Activated CD8-positive, alpha-beta T cell treated with anti-CD3 and anti-CD28 coated beads, Interleukin-2, amount 10 ng/mL, durations not matched to agents 7 days and 5 days (primary cell): ENCODE measurements at places on chromosomes 2 and 18. TPM values are rescaled to one million over a fixed set of nuclear protein-coding genes. Genes with fewer than 3 reads are reported as not detected.

DNA sequence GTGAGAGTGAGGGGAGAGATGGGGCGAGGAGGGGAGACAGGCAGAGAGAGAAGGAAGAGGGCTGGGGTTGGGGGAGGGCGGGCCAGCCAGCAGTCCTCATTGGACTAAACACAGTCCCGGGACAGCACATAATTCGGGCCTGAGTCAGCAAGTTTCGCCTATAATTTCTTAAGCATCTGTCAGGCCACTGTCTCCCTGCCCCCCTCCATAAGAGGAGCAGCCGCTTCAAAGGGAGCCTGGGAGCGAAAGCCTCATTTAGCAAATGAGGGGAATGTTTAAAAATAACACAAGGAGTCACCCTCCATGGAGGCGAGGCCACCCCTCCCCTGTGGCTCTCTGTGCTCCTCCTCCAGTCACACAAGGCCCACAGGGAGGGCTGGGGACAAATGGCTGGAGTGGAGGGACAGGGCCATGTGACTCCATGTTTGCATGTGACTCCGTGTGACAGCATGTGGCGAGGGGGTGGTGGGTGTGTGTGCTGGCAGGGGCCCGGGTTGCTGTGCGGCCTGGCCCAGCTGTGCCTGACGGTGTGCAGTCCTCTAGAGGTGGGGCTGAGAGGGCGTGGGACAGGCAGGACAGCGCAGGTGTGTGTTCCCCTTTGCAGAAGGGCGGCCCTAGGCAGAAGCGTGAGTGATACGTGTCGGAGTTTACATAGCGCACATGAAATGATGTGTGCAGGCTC lies 162.4 kb downstream of the CELF4 start:
- DNase-seq: no peak

- no peak for DNase-seq
Observed at GRCh38 chr2:10903861-10904210, 7.9 kb upstream of the KCNF1 start.

- no peak for DNase-seq
Observed at GRCh38 chr18:74488864-74489263, 7.3 kb upstream of the CNDP2 start.

DNA sequence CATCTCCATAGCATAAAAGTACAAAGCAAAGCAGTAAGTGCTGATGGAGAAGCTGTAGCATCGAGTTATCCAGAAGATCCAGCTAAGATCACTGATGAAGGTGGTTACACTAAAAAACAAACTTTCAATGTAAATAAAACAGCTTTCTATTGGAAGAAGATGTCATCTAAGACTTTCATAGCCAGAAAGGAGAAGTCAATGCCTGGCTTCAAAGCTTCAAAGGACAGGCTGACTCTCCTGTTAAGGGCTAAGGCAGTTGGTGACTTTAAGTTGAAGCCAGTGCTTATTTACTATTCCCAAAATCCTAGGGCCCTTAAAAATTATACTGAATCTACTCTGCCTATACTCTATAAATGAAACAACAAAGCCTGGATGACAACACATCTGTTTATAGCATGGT lies 44.0 kb downstream of the METTL8 start:
- DNase-seq: no peak

- DNase-seq: no peak
Observed at GRCh38 chr2:65813631-65814173, 381.3 kb upstream of the SPRED2 start.

DNA sequence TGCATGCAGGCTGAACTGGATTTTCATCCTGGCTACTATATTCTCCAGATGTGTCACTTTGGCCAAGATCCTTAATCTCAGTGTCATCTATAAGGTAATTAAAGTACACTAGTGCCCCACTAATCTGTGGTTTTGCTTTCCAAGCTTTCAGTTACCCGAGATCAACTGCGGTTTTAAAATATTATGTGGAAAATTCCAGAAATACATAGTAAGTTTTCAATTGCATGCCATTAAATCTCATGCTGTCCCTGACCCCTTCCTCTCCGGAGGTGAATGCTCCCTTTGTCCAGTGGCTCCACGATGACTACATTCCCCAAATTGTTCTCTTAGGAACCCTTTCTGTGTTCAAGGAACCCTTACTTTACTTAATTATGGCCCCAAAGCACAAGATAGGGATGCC lies 5.3 kb upstream of the TYMS start:
- no peak for DNase-seq

DNA sequence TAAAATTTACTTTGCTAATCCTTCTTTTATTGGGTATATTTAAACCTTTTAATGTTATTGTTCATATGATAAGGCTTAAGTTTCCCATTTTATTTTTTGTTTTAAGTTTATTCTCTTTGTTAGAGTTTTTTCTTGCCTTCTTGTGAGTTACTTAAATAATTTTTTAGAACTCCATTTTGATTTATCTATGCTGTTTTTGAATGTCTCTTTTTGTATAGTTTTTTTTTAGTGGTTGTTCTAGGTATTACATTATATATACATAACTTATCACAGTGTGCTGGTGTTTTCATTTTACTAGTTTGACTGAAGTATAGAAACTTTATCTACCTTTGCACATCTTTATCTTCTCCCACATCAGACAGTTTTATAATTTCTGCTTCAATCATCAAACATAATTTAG lies 49.4 kb upstream of the TGFA start:
- DNase-seq: no peak

DNA sequence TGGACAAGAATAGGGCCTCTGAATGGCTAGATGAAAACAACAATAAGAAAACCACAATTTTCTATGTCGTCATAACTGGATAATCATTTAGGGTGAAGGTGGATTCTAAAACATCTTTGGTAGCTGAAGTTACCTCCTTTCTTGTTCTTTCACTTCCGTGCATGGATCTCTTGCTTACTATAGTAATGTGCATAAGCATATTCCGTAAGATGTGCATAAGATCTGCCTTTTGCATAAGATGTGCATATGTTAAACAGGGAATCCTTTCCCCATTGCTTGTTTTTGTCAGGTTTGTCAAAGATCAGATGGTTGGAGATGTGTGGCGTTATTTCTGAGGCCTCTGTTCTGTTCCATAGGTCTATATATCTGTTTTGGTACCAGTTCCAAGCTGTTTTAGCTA lies 353.6 kb downstream of the MTX2 start:
- no peak for DNase-seq

DNA sequence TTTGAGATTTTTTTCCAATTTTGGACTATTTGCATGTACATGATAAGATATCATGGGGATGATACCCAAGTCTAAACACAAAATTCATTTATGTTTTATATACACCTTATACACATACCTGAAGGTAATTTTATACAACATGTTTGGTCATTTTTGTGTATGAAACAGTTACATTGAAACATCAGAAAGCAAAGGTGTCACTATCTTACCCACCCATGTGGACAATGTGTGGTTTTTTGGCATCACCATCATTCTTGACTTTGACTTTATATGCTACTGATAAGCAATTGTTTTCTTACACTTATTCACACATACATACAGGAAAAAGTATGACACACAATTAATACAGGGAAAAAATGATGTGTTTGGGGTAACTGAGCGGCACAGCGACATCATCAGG lies 51.0 kb upstream of the ACVR1 start:
- no peak for DNase-seq

DNA sequence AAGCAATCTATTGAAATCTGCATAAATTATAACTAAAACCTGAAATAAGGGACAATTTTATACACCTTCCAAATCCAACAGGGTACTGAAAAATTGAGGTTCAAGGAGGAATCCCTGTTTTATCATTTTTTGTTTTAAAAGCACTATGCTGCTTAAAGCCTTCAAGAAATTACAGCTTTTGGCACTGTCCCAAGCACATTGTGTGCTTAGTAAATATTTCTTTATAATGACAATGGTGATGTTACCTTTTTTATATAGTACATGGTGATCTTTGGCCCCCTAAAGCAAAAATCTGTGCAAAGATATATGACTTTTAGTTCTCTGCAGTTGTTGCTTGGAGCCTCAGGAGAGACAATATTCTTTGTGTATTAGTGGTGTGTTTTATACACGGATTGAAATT lies 71.6 kb upstream of the EFEMP1 start:
- DNase-seq: no peak

DNA sequence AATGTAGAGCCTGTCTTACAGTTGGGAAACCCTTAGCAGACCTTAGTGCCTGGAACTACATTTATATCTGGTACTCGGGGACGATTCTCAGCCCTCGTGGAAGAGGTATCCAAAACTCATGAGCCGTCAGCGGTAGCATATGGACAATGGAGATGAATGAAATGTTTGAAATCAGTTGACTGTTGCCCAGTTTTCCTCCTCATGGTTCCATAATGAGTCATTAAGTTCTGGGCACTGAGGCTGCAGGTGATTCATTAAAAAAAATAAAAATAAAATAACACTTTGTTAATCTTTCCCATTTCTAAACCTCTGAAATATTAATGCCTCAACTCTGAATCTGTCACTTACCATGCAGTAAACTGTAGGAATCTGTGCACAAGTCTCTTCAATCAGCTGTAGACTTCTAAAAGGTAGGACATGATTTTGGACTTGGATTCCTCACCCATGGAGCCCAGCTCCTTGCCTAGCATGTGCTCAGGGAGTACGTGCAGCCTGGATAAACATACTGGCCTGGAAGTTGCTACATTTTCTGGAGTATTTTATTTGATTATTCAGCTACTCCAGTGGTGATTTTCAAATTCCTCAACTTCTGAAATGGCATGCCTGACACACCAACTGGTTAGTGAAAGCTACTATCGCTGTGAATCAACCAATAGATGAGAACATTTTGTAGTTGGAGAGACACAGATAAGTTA lies 979.2 kb downstream of the CNTNAP5 start:
- DNase-seq: no peak

DNA sequence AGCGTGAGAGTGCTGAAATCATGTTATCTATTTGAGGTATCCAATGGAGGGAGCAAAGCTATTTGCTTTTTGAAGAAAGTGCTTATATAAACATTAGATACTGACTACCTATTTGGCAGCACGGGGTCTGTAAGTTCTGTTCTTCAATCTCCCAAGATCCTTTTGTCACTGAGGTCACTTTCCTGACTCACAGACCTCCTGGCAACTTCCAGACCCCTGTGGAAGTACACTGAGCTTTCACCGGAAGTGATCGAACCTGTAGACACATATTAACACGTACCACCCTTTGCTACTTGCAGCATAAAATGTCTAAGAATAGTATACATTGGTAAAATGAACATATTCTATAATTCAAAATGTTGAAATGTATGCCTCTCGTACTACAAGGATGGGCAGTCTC lies 452.6 kb upstream of the ST6GAL2 start:
- no peak for DNase-seq

- no peak for DNase-seq
Observed at GRCh38 chr18:24395049-24395795, 2.4 kb downstream of the OSBPL1A start.

DNA sequence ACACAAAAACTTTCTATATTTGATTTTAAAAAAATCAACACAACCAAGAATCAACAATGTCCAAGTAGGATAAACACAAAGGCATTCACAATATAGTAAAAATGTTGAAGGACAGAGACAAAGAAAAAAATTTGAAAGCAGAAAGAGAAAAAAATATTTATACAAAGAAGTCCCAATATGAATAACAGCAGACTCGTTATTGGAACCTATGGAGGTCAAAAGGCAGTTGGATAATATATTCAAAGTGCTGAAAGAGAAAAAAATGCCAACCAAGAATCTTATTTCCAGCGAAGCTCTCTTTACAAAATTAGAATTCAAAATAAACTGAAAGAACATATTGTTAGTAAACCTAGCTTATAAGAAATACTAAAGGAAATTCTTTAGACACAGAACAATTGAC lies 859.5 kb downstream of the LRP1B start:
- DNase-seq: no peak

DNA sequence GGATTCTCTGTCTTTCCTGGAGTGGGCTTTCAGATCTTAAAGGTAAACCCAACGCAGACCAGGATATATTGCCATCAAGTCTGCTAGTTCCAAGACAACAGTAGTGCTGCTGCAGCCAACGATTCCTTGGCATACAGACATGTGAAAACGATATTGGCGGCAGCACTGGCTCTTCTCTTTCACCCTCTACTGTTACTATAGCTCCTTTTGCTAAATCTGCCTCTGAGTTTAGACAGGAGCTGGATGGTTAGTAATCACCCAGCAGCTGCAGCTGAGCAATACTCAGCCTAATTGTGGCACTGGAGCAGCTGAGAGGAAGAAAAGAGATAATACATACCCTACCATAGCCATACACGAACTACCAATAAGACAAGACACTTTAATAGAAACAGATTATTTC lies 4.0 kb downstream of the YES1 start:
- no peak for DNase-seq

DNA sequence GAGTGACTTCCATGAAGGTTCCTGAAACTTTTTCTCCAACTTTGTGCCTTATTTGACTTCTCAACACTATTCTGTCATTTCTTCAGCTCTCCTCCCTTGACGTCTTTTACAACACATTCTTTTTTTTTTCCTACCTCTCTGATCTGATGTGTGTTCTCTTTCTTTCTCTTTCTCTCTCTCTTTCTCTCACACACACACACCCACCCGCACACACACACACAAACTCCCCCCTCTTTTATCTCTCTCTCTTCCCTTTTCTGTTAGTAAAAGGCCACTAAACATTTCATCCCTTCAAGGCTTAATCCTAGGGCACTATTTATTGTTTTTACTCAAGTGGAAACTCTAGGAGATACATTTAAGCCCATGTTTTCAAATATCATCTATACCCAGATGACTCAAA lies 107.8 kb upstream of the CNTNAP5 start:
- DNase-seq: no peak

DNA sequence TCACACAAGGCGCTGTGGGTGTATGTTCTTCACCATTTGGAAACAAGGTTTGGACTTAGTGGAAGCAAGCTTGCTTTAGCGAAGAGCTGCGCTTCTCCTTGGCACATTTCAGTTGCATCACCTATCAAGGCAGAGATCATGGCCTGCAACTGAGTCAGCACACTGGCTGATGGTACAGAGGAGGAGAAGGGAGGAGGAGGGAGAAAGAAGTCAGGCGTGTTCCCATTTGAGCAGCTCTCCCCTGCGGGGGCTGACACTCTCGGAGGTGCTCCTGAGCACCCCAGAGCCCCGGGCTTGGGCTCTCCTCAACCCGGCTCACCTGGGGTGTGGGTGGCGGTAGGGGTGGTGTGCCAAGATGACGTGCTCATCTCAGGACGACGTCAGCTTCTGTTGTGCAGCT lies 6.0 kb upstream of the SERPINB5 start:
- no peak for DNase-seq

GRCh38 chr2:186098821-186099220 lies 360.2 kb downstream of the FSIP2 start:
- no peak for DNase-seq

DNA sequence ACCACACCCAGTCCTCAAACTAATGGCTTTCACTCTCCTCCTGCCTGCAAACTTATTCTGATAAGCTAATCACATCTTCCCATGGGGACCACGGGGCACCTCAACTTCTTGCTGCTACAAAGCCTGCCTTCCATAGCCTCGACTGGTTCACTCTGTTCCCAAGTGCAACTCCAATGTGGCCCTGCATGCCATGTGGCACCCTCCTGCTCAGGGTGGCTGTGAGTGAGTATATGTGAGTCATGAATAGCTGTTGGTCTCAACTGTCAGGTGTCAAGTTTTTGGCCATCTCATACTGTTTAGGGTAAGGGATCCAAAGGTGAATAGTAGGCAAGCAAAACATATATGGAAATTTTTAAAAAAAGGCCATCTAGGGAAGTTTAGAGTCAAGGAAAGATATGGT lies 276.1 kb upstream of the DCC start:
- DNase-seq: no peak

EML6 gene
- total RNA-seq: 0.78 TPM

FOXD4L1 gene
- 0.29 TPM for total RNA-seq

COLEC11 gene
- not detected for total RNA-seq

KCNG2 gene
- not detected for total RNA-seq

UGT1A3 gene
- total RNA-seq: not detected

ADD2 gene
- 12.8 TPM for total RNA-seq

XDH gene
- not detected for total RNA-seq

ALLC gene
- total RNA-seq: not detected
